WERI-Rb-1 (cell line): ENCODE measurements at places on chromosomes 5 and 9.

GRCh38 chr9:93365427-93366118 lies 85.9 kb upstream of the FAM120A start:
- no peak for DNase-seq

- DNase-seq, result no peak
Measured at GRCh38 chr5:179801304-179802206, 5.1 kb downstream of the MGAT4B start.

DNA sequence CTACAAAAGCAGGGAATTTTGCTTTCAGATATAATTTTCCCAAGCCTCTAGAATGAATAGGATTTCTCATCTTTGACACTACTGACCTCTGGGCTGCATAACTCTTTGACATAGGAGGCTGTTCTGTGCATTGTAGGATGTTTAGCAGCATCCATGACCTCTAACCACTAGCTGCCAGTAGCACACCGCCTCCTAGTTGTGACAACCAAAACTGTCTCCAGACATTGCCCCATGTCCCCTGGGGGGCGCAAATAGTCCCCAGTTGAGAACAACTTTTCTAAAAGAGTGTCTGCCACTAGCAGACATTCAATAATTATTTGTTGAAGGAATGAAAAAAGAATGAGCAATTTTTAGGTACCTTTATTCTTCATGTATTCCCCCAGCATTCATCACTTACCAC lies 51.8 kb downstream of the POU4F3 start:
- no peak for DNase-seq

- DNase-seq, result peak; percentile 29
Measured at GRCh38 chr5:76083555-76084495, 642 bp downstream of the SV2C start.

GRCh38 chr5:150358261-150359095 lies 981 bp downstream of the TCOF1 start:
- DNase-seq, result no peak

- DNase-seq, result no peak
Measured at GRCh38 chr9:130607640-130608420, 28.5 kb downstream of the FUBP3 start.

DNA sequence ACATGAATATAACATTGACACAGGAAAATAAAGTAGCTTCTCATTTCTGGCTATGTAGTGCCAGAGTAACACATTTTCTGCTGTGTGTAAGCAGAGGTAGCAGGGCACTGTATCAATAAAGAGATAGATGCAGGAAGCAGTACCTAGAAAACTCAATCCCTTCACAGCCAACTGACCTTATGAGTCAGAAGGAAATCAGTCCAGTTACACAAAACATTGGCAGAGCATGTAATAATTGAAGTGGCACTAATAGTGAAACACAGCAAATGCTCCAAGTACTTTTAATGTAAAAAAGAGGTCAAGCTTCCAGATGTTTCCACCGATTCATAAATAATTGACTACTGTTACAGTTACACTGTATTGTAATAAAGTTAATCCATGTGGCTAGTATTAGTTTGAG lies 706.6 kb downstream of the EFNA5 start:
- DNase-seq, result no peak

GRCh38 chr5:137142346-137142745 lies 356.8 kb downstream of the SPOCK1 start:
- DNase-seq, result peak; percentile 30

GRCh38 chr5:142360607-142361120 lies 35.8 kb upstream of the SPRY4 start:
- DNase-seq, result peak; percentile 85

- no peak for DNase-seq
Measured at GRCh38 chr5:95563367-95563766, 8.5 kb downstream of the ARSK start.

- DNase-seq, result no peak
Measured at GRCh38 chr5:174794931-174795672, 70.7 kb downstream of the MSX2 start.

- DNase-seq, result no peak
Measured at GRCh38 chr9:86181379-86182315, 77.8 kb downstream of the C9orf153 start.

DNA sequence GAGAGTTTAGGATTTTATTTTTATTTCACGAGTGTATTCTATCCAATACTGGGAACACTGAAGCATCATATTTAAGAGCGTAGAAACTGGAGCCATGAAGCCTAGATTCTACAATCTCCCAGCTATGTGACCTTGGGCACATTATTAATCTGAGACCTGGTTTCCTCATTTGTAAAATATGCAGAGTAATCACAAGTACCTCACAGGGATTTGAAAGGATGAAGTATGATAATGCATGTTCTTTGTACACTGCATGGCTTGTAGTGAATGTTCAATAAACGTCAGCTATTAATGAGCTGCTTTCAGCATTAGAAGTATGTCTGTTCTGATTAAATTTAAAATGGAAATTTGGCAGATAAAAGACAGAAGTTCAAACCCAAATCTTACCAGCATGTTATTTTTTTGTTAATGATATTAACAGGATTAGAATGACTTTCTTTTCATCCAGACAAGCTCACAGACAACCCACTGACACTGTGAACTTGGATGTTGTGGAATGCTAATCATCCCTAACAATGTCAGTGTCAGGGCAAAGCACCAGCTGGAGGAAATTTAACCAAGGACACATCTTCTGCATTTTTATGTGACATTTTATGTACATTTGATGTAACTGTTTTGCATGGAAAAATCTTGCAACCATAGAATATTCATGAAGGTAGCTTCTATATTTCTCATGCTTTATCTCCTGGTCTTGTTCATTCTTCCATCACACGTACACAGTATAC lies 27.1 kb upstream of the CTXN3 start:
- no peak for DNase-seq
